ENCODE measurements at places on chromosomes 1 and 21.

- peak; percentile 87 for DNase-seq
Observed at GRCh38 chr1:240091614-240092300, at the start of gene FMN2. Gene FMN2, plus strand, starts transcription at chr1:240091883. Its CDS starts 227 bp downstream, at chr1:240092110.

- DNase-seq = no peak
Observed at GRCh38 chr1:116916533-116917445, 7.1 kb downstream of the PTGFRN start.

- no peak for DNase-seq
Observed at GRCh38 chr1:211529011-211529410, 37.0 kb upstream of the RD3 start.

GRCh38 chr21:45601551-45601950 lies 42.0 kb upstream of the PCBP3 start:
- DNase-seq = no peak

GRCh38 chr1:111611986-111612385 lies 7.6 kb upstream of the RAP1A start:
- DNase-seq = no peak

DNA sequence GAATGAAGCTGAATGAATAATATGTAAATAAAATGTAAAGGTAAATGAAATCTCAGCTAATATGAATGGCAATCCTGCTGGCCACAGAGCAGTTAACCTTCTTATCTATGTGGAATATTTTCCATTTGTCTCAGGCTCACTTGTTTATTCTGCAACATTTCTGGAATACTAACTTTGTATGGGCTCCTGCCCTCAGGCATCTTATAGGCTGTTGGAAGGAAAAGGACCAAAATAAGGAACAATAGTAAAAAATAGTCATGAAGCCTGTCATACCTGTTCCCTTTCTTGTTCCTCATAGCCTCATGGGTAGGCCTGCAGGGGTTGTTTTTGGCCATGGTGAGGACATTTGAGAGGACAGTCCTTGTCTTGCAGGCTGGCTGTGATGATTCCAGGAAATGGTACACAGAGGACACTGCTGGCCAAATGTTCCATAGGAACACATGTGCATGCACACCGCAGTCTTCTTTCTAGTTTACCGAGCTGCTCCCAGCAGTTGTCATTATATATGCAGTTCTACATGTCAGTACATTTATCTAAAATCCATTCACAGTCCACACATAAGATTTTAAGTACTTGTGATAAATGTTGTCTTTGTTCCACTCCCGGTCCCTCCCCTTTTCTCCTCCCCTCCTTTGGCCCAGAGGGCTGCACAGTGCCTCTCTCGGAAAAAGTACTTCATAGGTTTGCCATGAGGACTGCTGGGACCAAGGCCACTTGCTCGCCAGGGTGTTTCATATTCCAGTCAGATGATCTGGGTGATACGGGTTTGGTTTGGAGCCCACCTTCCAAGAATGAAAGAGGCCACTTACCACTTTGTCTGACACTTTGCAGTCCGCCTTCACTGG lies 15.2 kb upstream of the KCNQ4 start:
- DNase-seq = no peak

GRCh38 chr1:6955357-6956094 lies 170.3 kb downstream of the CAMTA1 start:
- DNase-seq = no peak

GRCh38 chr1:3895279-3895950 lies 4.7 kb downstream of the C1orf174 start:
- no peak for DNase-seq

GRCh38 chr1:178055779-178056471 lies 38.0 kb upstream of the RASAL2 start:
- DNase-seq = no peak

DNA sequence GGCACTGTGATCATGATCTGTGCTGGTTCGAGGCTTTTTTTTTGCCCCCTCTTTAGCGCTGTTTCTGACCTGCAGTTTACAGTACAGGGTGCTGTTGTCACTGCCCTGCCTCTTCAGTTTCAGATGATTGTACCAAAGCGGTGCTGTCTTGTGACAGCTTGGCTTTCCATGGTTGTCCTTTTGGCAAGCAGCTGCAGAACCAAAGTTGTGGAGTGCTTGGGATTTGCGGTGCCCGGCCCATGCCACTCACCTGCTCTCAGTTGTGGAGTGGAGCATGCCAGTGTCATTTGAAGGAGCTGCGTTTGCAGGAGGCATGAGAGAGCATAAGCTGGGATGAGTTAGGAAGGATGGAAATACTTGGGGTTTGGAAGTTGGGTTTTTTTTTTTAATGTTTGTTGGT lies 48.4 kb downstream of the DOP1B start:
- no peak for DNase-seq

DNA sequence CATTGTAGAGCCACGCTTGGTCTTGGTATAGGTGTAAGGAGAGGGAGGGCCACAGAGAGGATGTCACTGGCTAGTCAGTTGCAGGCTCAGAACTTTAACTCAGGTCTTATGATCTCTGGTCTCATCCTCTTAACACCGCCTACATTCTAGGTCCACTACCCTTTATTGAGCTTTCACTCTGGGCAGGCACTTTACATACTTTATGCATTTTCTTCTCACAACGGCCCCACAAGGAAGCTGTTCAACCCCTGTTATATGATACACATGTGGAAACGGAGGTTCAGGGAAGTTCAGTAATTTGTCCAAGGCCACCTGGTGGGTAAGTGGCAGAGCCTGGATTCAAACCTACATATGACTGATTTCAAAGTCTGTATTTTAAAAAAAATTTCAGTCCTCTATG lies 25.3 kb upstream of the RCAN3 start:
- no peak for DNase-seq
